ENCODE measurements at places on chromosomes 2 and 18.

- DNase-seq = no peak
Observed at GRCh38 chr2:170202437-170202836, 24.5 kb downstream of the MYO3B start.

DNA sequence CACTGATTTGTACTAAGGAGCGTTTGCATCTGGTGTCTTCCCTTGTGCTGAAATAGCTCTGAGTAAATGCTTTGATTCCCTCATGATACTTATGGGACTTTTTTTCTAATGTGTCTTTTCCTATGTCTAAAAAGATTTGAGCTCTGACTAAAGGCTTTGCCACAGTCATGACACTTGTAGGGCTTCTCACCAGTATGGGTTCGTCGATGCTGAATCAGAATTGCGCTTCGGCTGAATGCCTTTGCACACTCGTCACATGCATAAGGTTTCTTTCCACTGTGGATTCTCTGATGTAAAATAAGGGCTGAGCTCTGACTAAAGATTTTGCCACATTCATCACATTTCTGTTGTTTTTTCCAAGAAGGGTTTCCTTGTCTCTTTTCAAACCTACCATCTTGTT, 8.0 kb downstream of the ZNF396 start:
- no peak for DNase-seq

- DNase-seq = no peak
Observed at GRCh38 chr2:108417254-108417653, 31.8 kb upstream of the GCC2 start.

- no peak for DNase-seq
Observed at GRCh38 chr2:63875131-63875527, 33.4 kb downstream of the UGP2 start.

DNA sequence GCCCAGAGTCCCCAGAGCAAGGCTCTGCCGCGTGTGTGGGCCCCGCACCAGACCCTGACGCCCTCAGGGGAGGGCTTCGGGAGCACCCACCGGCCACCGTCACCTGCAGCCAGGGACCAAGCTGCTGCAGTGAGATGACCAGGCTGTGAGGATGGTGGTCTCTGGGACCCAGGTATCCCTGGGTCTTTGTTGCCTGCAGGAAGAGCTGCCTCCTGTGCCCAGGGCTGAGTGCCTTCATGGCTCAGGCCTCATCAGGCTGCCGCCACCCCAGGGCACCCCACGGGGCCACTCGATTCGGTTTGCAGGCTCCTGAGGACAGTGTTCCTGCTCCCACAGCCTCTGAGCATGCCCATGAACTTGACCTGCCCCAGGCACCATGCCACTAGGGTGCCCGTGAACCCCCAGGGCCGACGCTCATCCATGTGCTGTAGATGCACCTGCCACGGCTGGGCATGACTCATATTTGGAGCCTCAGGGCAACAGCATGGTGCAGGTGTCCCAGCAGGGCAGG, 109.8 kb downstream of the FAM210A start:
- no peak for DNase-seq

- no peak for DNase-seq
Observed at GRCh38 chr2:68766376-68766845, 31.8 kb downstream of the ARHGAP25 start.

DNA sequence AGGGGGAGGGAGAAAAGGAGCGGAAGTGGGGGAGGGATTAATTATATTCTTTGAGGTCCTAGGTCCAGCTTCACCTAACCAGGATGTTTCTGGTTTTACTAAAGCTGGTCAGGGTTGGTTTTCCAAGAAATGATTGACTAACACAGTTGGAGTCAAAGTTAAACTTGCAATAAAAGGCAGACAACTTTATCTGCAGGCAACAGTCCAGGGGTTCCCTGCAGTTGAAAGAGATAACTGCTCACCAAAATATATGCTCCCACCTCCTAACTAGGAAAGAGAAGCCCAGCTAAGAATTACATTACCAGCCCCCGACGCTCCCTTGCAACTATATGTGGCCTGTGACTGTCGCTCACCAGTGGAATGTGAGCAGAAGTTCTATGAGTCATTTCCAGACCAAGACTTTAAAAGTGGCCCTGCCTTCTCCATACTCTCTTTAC, 140.0 kb upstream of the PKDCC start:
- DNase-seq = no peak

GRCh38 chr2:235670974-235671787, 177.3 kb downstream of the AGAP1 start:
- DNase-seq = no peak

- DNase-seq = no peak
Observed at GRCh38 chr2:187876554-187876953, 322.3 kb upstream of the TFPI start.

DNA sequence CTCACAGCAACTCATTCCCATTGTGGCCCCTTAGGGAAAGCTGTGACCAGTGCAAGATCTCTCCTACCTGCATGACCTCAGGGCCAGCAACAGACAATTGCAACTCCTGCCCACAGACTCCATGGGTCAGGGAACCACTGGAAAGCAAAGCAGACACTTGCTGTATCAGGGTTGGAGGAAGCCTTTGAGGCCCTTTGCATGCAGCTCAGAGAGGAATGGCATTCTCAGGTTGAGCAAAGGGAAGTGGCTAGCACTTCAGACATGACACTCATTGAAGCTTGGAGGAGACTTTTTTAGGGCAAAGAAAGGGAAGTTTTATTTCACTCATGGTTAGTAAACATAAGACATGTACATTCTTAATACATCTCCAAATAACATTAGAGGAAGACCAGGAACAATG, 22.1 kb downstream of the IL1F10 start:
- DNase-seq = no peak

DNA sequence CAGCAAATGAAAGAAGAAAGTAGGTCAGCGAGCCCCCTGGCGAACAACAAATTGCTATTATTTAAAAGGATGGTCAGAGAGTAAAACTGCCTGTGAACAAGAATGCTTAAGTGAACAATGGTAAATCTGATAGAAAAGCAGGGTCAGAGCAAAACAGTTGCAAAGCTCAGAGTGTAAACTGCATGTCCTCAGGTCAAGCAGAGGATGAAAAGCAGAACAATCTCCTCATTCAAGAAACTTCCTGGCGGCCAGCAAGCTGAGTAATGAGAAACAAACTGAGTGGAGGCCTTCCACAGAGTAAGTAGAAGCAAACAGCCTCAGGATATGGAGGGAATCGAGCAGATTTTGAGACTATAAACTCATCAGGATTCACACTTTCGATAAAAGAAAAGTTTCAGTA, 117.9 kb downstream of the PPP1R1C start:
- no peak for DNase-seq

GRCh38 chr2:62180975-62181374, 14.9 kb upstream of the B3GNT2 start:
- DNase-seq = no peak

DNA sequence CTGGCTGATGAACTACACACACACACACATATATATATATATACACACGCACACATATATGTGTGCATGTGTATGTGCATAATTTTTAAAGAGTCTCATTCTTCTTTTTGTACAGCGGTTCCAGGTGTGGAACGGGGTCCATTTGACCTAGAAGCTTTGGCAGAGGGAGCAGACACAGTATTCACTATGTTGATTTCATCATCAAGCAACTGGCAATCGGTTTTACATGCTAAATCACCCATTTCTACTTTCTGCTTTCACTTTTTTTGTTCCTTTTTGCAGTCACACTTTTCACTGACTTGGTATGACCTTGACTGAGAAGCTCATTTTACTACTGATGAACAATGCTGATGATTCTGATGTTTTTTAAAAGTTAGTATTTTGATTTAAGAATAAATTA, 63.0 kb upstream of the PGAP1 start:
- DNase-seq = no peak

- DNase-seq = no peak
Observed at GRCh38 chr2:96493072-96493471, 12.1 kb downstream of the NEURL3 start.
